ENCODE measurements at places on chromosomes 6 and 20. TPM values are rescaled to one million over a fixed set of nuclear protein-coding genes. Genes with fewer than 3 reads are reported as not detected.

MOG gene
- not detected for total RNA-seq

TRIM40 gene
- total RNA-seq = not detected

EPB41L1 gene
- total RNA-seq = 0.20 TPM

HLA-DQA2 gene
- total RNA-seq = not detected

TBP gene
- 19.1 TPM for total RNA-seq

PRDM1 gene
- 115 TPM for total RNA-seq

TMEM217 gene
- 1.6 TPM for total RNA-seq

PRR18 gene
- total RNA-seq = not detected

TAAR2 gene
- total RNA-seq = not detected

CLPSL2 gene
- total RNA-seq = not detected

BPIFA1 gene
- not detected for total RNA-seq

OOEP gene
- 0.68 TPM for total RNA-seq

ZC2HC1B gene
- total RNA-seq = not detected

RAD21L1 gene
- total RNA-seq = not detected

IRF4 gene
- total RNA-seq = 178 TPM

MRPS26 gene
- total RNA-seq = 33.7 TPM

PTCHD4 gene
- not detected for total RNA-seq

SLC26A8 gene
- not detected for total RNA-seq

MMP24 gene
- not detected for total RNA-seq

OR2J3 gene
- total RNA-seq = not detected

CPXM1 gene
- 0.33 TPM for total RNA-seq

Data from activated CD4-positive, alpha-beta memory T cell treated with anti-CD3 and anti-CD28 coated beads, Interleukin-2, amount 10 ng/mL, durations not matched to agents 7 days and 5 days (primary cell).